ENCODE measurements at places on chromosomes 4 and X.

GRCh38 chr4:14837860-14838259 lies 164.4 kb upstream of the CPEB2 start:
- no peaks in the 10 kb centered on the region for H3K4me1 ChIP-seq
- DNase-seq = peak; percentile 42
- H3K27ac ChIP-seq = no peak overlapping the region

DNA sequence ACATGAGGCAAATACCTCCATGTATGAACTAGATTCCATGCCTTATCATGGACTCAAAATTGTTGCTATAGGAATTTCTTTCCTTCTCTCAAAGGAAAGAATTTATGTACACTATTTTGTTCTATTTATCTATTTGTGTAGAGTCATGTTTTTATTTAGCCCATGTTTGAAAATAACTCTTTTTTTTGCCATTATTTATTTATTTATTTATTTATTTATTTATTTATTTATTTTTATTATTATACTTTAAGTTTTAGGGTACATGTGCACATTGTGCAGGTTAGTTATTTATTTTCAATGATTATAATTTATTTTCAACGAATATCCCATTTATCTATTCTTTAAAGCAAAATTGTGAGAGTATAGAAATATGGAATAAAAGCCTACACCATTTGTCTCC lies 177.9 kb downstream of the MAGEE1 start:
- H3K4me1 ChIP-seq = no peaks in the 10 kb centered on the region
- H3K27ac ChIP-seq = no peak overlapping the region
- no peaks in the 10 kb centered on the region for H3K27me3 ChIP-seq
- H3K36me3 ChIP-seq = no peaks in the 10 kb centered on the region
- H3K4me3 ChIP-seq = no peak overlapping the region
- no peak for DNase-seq

DNA sequence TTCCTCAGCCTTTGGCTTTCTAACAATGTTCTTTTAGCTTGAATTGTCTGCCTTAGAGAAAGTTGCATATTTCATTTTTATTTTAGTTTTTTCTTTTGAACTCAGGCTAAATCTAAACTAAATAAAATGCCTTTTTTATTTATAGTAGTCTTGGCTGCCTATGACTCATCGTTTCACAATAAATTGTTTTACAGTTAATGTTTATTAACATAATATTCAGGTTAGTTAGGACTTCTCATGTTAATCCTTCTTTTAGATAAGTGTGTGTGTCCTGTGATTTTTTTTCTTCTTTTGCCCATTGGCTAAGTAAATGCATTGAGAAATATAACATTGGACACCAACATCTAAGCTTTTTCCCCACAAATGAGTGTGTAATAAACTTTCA lies 1.6 kb downstream of the RP2 start:
- no peaks in the 10 kb centered on the region for H3K27me3 ChIP-seq
- H3K4me3 ChIP-seq = peak overlapping the region; percentile 83
- H3K27ac ChIP-seq = peak overlapping the region; percentile 79
- H3K36me3 ChIP-seq = no peaks in the 10 kb centered on the region
- DNase-seq = no peak
- peaks cover 36% of the 10 kb centered on the region for H3K4me1 ChIP-seq

DNA sequence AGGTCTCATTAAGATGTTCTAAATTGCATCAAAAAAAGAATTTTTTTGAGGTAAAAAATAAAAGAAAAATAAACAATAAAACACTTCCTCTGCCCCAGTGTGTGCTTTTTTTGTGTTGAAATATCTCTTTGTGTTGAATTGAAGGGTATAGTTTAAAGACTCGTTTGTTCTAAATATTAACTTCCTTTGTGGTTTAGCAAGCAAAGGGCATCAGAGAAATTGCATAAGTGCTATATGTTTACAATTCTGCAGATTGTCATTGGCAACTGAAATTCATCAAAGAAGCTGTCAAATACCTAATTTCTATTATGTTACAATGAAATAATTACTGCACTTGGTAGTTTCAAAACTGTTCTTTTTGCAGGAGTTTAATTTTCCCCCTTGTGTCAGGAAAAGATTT lies 260.5 kb downstream of the DKK2 start:
- no peaks in the 10 kb centered on the region for H3K4me1 ChIP-seq
- DNase-seq = no peak
- H3K27me3 ChIP-seq = no peaks in the 10 kb centered on the region
- H3K36me3 ChIP-seq = no peaks in the 10 kb centered on the region
